ENCODE measurements at places on chromosomes 1 and 21.

GRCh38 chr1:8409106-8409505, 91.2 kb downstream of the SLC45A1 start:
- no peak for DNase-seq

DNA sequence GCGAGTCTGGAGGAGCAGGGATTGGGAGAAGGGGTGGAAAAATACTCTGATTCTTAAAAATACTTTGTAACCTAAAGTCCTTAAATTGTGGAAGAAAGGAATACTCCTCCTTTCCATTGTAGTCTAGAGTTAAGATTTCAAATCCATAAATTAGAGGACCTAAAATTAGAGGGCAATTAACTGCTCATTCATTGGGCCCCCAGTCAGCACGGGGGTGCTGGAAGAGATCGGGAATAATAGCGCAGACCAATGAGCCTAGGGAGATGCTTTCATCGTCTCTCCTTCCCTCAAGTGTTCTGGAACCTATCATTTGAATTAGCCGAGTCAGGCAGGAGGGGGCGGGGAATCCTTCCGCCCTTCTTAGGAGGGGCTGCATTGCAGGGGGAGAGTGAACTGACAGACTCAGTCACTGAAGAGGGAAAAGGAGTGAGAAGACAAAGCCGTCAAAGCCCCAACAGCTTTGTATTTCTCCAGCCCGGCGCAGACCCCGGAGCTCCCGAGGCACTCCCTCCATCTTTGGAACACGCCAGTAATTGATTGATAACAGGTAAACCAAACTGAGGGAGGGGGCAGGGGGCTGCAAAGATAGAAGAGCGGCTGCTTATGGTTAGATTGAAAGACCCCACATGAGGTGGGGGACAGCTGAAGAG, at the start of gene MLLT11:
MLLT11 (plus strand) TSS at position 391 of the 650 bp plus-strand sequence. CDS start 6,828 bp downstream, outside the sequence.
- no peak for DNase-seq

DNA sequence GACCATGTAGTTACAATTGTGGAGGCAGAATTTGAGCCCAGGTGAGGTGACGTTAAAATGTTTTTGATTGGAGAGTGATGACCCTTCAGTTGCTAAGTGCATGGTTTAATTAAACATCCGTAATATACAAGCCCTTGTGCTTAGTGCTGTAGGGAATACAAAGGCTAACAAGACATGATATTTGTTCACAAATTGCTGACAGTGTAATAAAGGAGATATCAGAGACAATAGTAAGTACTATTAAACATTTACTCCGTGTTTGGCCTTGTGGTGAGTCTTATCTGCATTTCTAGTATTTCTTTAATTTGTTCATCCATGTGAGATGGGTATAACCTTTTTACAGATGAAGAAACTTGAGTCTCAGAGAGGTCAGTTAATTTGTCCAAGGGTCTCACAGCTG, 37.9 kb downstream of the RLF start:
- no peak for DNase-seq

- DNase-seq, result no peak
Measured at GRCh38 chr21:41480086-41480690, 27.8 kb downstream of the TMPRSS2 start.

GRCh38 chr21:15084668-15085067, 19.9 kb upstream of the NRIP1 start:
- DNase-seq, result no peak

DNA sequence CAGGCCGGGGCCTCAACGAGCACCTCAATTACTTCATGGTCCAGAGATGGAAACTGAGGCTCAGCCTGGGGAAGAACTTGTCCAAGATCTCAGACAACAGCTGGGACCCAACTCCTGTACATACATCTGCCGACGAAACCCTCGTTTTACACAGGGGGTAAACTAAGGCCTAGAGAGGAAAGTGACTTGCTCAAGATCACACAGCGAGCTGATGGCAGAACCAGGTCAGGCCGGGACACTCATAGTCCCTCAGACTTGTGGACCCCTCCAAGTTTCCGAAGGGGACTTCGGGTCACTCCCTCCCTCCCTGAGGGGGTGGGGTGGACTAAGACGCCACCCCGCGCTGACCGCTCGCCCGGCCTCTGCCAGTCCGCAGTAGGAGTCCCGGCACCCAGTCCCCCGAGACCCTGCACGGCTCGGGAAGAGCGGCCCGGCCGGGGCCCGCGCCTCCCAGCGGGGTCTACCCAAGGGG, 430 bp downstream of the WASF2 start:
- no peak for DNase-seq

- DNase-seq, result no peak
Measured at GRCh38 chr1:15261155-15262002, 14.4 kb downstream of the FHAD1 start.

DNA sequence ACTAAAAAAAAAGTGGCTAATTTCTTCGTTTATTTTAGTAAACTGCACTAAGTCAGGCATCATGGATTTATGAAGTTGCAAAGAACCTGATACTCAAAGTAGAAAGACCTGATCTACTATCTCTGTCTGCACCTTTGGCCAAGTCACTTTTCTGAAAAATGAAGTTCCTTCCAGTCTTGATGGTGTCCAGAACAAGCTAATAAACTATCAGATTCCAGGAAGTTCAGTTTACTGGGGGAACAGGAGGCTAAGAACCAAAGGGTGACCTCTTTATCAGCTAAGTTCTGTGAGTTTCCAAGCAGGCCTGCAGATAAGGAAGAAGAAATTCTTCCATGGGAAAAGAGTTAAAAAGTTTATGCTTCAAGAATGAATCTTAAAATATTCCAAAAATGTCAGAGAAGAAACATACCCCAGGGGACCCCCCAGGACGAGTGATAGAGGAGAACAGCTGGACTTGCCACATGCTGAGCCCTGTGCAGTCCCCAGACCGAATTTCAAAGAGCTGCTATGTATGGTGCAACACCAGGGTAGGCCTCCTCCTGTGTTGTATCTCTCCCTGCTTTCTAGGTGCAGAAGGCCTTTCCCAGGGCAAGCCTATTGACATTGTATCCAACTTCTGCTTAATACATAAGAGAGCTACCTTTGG, 72.8 kb upstream of the FGGY start:
- DNase-seq, result no peak

- no peak for DNase-seq
Measured at GRCh38 chr1:56132520-56132919, 446.8 kb downstream of the PLPP3 start.

DNA sequence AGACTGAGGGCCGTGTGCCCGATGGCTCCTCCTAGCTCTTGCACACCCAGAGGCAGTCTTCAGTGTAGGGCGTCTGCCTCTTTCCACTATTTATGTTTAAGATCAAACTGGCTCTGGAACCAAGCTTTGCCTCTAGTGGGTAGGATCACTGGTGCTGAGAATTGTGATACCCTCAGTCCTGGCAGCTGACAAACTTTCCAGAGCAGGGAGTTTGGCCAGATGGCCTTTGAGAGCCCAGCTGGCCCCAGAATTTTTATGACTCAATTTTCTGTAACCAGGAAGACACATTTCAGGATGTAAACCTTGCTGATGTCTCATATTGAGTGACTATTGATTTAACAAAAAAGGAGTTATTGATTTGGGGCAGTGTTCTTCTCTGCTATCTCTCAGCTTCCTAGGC, 6.7 kb downstream of the COQ8A start:
- DNase-seq, result no peak

DNA sequence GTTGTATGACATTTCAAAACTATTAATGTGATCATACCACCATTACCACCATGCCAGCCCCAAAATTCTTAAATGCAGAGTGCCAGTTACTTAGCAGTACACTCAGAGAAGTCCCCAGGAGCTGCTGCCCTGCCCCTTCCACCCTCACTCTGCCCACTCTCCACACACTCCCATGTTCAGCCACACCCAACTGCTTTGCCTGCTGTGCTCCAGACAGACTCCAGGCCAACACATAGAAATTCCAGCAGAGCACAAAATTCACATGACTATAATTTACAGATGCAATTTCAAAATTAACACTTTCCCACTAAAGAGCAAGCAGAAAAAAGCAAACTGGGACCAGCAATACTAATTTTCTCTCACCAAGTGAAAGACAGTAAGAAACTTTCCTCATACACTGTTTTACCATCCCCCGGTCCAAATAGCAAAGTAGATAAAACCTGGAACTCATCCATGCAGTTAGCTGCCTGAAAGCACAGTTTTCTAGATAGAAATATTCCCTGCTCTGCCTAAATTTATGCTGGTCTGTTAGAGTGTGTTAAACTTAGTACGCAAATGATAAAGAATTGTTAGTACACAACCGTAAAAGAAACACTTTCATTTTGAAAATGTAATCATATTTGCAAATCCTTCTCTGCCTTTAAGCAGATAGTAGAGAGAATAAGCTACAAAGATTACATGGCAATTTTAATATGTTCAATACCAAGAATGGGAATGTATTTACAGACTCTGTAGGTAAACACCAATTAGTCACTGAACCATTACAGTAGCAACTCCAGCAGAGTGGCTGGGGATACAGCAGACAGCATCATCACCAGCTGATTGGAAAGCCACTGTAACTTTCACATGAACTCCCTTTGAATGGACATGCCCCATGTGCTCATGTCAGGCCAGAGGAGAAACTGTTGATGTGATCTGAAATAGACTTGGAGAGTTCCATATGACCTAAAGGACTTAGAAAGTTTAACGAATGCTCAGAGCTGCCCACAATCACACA, 176.5 kb downstream of the VAV3 start:
- no peak for DNase-seq

GRCh38 chr1:56190806-56191365, 388.5 kb downstream of the PLPP3 start:
- DNase-seq, result no peak

DNA sequence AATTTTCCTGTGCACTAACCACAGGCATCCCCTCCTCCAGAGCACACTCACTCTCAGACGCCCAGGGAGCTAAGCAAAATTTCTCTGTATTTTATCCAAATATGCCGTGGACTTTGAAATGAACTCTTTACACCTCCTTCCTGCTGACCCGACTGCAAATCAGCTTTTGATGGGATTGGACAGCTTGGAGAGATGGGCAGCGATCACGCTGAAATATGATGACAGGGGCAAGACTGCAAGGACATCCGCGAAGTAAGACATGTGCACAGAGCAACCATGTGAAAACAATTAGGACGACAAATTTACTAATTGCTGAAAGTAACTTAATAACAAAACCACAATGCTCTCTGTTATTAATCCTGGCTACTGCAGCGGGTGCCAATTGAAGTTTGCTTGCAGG, 64.6 kb upstream of the CLDN14 start:
- no peak for DNase-seq

- DNase-seq, result no peak
Measured at GRCh38 chr1:23593042-23593521, 33.8 kb upstream of the ID3 start.

- DNase-seq, result no peak
Measured at GRCh38 chr1:81428998-81429397, 371.7 kb upstream of the ADGRL2 start.

DNA sequence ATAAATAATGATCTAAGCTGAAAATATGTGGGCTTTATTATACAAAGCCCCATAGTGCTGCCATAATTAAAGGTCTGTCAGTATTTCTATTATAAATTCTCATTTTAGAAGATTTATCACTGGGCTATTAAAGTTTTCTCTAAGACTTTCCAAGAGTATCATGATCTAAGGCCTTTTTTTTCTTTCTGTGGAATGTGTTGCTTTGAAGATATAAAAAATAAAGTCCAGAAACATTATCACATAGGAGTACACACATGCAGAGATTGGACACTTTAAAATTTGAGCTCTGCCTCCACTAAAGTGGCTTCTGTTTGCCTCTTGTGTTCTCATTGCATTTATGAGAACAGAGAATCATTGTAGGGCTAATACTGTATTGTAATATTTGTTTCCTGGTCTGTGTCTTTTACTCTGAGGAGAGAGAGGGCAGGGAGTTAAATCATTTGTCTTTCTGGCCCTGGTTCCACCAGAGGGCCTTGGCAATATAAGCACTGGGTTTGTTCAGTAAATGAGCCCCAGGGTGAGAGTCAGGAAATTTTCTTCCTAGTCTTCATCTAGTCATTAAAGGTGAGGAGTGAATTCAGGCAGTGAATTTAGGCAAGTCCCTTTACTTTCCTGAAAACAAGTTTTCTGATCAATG, 70.2 kb downstream of the NFIA start:
- no peak for DNase-seq

GRCh38 chr1:43743206-43743605, 35.9 kb downstream of the ST3GAL3 start:
- no peak for DNase-seq

DNA sequence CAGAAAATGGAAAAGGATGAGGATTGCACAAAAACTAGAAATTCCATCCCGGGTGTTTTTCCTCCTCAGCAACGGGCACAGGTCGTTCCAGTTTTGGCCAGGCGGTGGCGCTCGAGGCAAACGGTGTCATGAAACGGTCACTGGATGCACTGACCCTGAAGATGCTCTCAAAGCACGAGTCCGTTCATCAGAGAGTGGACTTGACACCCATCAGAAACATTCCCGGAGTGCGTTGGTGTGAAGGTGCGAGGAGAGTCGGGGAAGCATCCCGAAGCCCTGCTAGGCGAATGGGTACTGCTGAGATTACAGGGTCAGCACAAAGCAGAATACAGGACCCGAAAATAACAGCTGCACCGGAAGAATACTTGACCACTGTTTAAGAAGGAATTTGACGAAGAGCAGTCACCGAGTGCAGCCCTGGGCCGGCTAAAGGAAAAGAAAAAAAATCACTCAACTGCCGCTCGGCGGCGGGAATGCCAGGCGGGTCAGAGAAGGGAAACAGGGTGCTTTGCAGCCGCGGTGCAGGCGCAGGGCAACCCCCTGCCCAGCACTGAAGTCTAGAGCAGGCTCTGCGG, 71.7 kb upstream of the ETS2 start:
- peak; percentile 81 for DNase-seq

DNA sequence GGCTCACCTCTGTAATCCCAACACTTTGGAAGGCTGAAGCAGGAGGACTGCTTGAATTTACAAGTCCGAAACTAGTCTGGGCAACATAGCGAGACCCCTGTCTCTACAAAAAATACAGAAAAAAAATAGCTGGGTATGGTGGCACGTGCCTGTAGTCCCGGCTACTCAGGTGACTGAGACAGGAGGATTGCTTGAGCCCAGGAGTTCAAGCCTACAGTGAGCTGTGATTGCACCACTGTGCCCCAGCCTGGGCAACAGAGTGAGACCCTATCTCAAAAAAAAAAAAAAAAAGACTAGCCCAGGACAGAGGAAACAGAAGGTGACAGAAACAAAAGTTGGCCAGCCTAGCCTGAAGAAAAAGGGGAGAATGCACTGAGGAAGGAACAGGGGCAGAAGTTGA, 21.2 kb downstream of the ARMH1 start:
- DNase-seq, result no peak

All from CD8-positive, alpha-beta T cell (primary cell).